AML-193 (cell line): ENCODE measurements at places on chromosomes 6 and 20.

DNA sequence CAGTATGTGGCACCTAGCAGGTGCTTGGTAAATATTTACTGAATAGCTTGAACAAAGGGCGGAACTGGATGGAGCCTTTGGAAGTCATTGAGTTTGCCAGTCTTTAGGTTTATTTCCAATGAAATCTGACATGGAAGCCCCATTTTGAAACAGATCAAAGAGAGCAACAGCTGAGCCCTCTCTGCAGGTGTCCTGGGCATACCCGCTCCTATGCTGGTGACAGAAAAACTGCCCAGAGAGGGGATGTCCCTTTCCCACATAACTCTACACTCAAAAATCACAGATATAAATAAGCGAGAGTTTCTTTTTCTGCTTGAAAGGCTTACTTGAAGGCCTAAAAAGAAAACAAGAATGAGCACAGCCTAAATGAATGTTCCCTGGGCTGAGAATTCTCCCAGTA is 53.0 kb upstream of the RALY start:
- no peak for DNase-seq

DNA sequence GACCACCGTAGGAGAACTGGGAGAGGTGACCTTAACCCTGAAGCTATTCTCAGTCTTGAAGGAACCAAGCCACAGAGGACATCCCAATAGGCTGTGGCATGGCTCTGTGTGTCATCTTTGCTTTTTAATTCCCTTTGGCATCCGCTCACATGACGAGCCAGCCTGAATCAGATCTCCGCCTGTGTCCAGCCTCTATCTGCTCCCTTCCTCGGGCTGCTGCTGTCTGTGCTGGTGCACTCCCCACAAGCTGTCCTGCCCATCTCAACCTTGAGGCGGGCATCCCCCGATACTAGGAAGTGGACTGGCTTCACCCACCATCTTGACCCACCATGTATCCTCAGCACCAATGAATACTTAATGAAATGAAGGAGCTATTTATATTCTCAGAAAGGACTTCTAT is 111.9 kb downstream of the SLC23A2 start:
- DNase-seq, result no peak

GRCh38 chr6:64310214-64310613 is 674.6 kb downstream of the PHF3 start:
- DNase-seq, result no peak

GRCh38 chr6:33621711-33622388 is 728 bp downstream of the ITPR3 start:
- DNase-seq, result no peak

DNA sequence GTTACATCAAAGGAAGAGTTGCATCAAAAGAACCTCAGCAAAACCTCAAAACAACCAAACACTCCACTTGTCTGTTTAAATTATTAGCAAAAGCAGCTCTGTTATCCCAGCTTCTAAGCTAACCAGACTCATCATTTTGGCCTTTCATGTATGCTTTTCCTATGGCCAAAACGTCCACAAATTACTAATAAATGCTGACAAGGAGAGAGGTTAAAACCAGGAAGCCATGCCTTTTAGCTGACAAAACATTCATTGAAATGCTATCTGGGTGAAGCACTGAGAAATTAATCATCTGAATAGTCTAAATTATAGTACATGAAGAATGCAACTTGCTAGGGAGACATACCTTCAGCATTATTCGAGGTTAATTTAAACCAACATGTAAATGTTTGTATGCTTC is 80.6 kb downstream of the LAMA2 start:
- DNase-seq, result no peak

GRCh38 chr6:65671922-65672321 is 35.1 kb downstream of the EYS start:
- DNase-seq, result no peak

- no peak for DNase-seq
Observed at GRCh38 chr6:42093582-42094329, 43.4 kb downstream of the TAF8 start.

DNA sequence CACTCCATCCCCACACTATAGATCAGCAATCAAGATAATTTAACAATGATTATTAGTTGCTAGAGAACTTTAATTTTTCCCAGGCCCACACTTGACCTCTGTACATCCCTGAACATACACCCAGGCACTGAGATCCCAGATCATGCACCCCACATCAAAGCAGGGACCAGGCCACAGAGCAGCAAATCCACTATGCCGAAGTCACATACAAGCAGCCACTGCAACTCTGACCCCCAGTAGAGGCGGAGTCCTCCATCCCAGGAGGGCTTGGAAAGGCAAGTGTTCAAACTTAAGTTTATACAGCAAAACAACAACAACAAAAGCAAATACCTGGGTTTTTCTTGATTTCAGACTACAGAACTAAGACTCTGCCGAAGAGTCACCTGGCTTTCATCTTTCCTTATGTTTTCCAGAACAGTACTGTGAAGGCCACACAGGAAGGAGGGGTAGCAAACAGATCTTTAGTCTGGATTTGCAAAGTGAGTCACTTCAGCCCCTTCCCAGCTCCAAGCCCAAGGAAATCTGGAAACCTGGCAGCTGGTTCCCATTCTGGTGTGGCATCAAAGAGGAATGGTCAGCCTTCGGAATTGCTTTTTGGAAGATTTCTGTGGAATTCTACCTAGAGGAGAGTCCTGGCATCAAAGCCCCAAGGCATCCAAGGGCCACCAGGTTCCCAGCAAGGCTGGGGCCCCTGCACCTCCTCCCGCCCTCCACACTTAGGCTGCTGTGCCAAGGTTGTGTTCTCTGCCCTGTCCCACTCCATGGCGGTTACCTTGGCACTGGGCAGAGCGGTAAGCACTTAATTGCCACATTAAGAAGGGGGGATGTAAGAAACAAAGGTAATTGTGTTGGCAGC is 7.3 kb downstream of the JAG1 start:
- DNase-seq, result no peak

- no peak for DNase-seq
Observed at GRCh38 chr6:49806145-49806544, 19.1 kb upstream of the PGK2 start.

DNA sequence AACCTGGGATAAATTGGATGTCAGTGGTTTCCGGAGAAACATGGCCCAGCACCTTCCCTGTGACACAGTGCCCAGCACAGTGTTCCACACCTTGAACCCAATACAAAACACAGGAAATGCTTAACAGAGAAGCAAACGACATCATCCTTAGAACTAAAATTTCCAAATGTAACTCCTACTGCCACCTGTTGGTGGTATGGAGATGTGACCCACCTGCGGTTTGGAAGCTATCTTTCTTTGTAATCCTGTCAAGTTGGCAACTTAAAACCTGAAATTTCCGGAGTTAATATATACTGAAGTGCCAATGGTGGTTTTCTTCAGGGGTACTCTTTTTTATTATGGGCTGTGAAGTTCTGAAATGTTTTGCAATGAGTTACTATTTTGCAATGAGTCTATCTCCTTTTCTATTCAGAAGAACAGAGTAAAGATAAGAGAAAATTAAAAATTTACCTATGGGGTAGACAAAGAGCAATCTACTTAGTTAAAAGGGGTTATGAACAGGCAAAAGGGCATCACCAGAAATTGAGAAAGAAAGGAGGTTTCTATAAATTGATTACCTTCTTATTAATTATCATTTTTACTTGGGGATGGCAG is 658.8 kb downstream of the PTPRT start:
- DNase-seq, result peak; percentile 28

DNA sequence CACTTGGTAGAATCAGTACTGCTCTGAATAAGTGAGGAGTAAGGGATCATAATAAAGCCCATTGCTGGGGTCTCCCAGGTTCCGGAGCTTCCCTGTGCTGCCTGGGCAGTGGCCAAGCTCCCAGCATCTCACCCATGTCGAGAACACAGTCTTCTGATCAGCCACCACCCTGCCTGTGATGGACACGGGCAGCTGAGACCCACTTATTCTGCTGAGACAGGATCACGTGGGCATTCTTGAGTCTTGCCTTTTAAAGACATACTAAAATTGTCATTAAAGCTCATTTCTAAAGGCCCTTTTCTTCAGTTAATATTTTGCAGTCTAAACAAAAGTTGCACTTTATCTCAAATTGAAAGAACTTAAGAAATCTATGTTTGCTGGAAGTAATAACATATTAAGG is 42.7 kb upstream of the SLC22A2 start:
- no peak for DNase-seq

GRCh38 chr20:5836569-5836968 is 86.4 kb downstream of the SHLD1 start:
- no peak for DNase-seq

DNA sequence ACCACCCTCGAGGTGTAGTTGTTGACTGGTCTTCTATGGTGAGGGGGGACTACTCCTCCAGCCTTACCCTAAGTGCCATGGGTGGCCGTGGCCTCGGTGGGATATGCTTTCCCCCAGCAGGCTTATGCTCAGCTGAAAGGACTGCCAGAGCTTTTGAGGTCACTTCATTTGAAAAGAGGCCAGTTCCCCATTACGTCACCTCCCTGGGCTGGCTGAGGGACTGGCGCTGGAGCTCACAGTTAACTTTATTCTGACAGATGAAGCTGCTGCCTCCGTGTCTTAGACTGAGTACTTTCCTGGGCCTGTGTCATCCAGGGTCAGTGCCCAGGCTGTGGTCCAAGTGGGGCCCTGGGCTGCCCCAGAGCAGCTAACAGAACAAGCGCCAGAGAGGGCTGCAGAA is 42.8 kb upstream of the PCMTD2 start:
- DNase-seq, result no peak

DNA sequence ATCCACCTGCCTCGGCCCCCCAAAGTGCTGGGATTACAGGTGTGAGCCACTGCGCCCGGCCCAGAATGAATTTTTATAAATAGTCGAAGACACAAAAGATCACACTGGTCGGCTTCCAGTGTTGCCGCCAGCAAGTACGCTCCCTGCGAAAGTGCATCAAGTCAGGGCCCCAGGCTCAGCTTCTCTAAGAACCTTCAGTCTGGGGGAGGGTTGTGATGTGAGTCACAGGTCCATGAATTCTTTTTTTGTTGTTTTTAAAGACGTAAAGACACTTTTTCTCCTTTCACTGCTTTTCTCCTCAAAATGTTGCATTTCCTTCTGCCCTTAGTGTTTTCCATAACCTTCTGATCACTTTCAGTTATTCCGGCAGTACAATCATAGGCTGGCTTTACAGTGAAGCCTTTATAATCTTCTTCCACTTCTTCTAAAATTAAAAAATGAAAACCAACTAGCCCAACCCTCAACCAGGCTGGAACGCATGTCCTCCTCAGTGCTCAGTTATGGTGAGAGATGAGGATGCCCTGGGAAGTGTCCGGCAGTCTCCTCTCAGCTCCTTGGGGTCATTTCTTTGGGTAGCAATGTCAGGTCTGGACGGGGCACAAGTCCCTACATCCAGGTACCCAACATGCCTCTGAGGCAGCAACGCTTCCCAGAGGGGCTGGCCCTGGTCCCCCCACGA is 66.6 kb downstream of the CSE1L start:
- no peak for DNase-seq

GRCh38 chr6:122077603-122078002 is 321.8 kb upstream of the HSF2 start:
- DNase-seq, result no peak

GRCh38 chr6:11900662-11901598 is 111.2 kb upstream of the HIVEP1 start:
- no peak for DNase-seq

GRCh38 chr6:131828080-131828479 is 20.3 kb downstream of the ENPP1 start:
- DNase-seq, result no peak

DNA sequence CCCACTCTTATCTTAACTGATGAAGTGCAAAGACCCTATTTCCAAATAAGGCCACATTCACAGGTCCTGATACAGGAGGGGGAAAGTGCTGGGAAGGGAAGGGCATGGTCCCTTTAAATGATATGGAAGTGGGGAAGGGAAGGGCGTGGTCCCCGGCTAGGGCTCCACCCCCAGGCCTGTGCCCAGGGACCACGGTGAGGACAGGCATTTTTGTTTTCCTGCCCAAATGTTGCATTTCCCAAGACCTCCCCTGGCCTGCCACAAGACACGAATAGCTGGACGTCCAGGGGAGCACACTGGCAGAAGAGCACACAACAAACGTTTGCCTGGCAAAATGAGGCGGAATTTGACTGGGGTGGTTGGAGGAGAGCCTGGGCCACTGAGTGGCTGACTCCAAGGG is 16.1 kb upstream of the HFE start:
- no peak for DNase-seq

- DNase-seq, result no peak
Observed at GRCh38 chr6:74939721-74940620, 265.9 kb downstream of the COL12A1 start.

GRCh38 chr6:29908710-29909109 is 33.6 kb upstream of the HLA-A start:
- DNase-seq, result no peak

DNA sequence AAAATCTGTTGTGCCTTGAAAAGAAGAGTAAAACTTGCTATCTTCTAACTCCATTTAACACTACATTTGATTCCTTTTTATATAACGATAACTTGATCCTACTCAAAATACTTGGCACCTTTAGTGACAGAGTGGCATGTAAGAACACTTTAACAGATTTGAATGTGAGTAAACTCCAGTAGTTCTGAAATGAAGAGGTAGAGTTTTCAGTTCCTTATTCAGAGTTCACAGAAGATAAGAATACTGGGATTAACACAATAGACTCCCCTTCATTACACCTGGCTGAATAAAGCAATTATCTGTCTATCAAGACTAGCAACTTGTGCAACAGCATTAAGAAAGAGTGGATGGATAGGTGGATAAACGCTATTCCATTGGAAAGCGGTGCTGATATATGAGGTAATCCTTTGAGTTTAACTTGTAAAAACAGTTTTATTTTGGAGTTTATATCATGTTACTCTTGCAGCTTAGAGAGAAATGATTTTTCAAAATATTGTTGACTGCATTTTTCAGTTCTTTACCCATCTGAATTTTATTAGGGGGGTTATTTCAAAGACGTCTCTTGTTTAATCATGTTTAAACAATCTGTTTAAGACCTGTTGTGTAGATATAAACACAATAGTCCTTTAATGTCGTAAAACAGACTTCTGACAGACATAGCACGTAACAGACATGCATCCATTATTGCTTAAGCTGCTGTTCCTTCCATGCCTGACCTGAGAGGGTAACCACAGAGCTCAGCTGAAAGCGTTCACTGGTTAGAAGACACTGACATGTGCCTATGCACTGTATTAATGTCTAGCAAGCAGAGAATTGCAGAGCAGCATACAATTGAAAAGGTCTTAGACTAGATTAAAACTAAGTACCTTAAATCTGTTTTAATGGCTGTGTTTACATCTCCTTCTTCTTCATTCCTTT is 102.4 kb upstream of the SUPT3H start:
- peak; percentile 94 for DNase-seq

DNA sequence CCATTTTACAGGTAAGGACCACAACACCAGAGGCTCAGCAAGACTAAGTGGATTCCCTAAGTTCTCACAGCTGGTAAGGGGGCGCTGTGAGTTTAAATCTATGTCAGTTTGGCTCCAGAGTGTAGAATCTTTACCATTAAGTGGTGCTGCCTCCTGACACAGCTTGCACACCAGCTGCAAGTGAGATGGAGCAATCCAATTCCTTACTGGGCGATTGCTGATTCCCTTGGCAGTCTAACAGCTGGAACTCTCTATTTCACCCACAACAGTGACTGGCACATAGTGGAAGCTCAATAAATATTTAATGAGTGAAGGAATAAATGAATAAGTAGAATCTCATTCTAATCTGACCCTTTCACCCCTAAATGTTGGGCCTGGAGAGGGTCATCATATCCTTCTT is 176.7 kb downstream of the CLIC5 start:
- no peak for DNase-seq
